ENCODE measurements at places on chromosomes 2 and 18.
A peak's percentile ranks its signal among the peaks of the same experiment; 100 is the strongest.

- DNase-seq: no peak
Measured at GRCh38 chr2:233256048-233256447, 4.6 kb downstream of the ATG16L1 start.

DNA sequence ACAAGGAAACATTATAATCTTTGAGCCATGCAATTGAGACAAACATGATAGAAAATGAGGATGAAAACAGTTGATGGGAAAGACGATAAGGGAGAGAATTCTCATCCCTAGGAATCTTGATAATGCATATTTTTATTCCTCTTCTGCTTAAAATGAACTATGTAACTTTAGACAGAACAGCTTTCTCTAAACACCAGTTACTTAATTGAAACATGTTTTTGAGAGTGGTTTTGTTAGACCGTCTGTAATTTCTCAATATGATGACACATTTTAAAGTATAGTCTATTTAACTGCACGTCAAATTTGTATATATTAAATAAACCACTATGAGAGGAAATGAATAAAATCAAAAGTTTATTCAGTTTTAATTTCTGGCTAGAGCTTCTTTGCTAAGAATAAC lies 1453.9 kb upstream of the NXPH2 start:
- no peak for DNase-seq

DNA sequence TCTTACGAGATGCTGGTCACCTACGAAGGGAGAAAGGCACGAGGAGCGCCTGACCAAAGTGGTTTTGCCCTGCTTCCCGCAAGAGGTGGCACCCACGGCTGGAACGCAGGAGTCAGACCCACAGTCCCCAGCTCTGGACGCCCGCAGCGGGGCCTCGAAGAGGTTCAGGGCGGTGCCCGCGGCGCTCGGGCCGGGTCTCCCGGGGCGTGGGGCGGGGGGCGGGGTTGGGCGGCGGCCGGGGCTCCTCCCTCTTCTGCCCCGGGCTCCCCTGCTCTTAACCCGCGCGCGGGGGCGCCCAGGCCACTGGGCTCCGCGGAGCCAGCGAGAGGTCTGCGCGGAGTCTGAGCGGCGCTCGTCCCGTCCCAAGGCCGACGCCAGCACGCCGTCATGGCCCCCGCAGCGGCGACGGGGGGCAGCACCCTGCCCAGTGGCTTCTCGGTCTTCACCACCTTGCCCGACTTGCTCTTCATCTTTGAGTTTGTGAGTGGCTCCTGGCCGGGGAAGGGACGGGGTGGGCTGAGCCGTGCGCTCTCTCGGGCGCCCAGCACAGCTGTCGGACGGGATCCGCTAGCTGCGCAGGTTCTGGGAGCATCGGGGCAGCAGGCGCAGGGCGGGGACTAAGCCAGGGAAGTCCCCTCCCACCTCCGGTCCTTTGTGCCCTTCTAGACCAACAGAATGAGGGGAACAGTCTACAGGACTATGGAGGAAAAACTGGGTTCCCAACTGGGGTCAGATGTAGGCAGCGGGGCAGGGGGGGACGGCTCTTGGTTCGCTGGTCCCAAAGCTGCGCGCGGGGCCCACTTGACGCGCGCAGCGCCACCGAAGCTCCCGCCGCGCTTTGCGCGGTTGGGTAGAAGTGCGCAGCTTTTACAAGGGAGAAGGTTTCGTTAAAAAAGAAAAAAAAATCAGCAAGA lies at the start of gene MAL:
Gene MAL, plus strand, starts transcription at position 303 of the 914 bp plus-strand sequence. Its CDS starts 85 bp downstream, at position 388.
- no peak for DNase-seq

DNA sequence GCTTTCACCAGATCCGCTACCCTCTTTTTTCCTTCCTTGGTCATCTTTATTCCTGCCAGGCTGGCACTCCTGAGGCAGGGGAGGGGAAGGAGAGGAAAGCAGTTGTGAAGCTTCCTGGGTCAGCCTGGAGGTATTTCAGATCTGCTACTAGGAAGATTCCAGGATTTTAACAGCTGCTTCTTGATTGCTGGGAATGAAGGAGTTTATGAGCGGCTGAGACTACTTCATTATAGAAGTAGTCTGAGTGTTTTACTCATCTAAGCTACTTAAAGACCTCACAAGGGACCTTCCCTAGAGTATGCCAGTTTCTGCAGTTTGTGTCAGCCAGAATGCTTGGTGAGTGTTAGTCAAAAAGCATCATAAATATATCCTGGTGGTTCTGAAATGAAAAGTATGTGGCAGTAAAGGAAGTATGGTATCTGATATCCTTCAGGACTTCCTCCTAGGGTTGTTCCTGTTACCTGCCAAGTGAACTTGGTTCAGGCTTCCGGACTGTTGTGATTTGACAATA lies 1.9 kb downstream of the TANC1 start:
- peak; percentile 34 for DNase-seq

DNA sequence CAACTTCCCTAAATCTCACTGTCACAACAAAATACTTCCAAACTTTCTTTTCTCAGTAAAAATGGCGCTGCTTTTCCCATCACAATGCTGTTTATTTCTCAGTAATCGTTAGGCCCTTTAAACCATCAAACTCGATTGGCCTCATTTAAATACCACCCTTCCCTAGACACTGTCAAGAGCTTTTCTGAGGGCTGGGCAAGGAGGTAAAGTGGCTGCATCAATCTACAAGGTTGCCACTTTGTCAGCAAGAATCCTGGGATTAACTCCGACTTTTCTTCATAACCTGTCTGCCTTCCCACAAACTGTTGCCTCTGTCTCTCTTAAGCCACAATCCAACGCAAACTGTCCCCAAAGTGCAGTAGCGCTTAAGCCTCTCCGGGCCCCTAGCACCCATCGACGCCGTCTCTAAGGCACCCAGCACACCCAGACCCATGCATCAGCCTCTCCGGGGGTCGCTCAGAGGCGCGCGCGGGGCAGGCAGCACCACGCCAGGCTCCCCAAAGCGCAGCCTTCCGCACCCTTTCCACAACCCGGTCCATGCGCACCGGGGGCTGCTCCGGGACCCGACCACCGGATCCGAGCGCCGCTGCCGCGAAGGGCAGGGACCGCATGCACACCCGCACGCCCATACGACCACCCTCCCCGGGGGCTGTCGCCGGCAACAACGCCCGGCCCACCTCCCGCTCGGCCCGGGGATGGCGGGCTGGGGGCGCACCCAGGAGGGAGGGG lies 683 bp downstream of the MBOAT2 start:
- DNase-seq: no peak

- DNase-seq: peak; percentile 88
Measured at GRCh38 chr2:120794716-120795115, 59.0 kb downstream of the GLI2 start.

DNA sequence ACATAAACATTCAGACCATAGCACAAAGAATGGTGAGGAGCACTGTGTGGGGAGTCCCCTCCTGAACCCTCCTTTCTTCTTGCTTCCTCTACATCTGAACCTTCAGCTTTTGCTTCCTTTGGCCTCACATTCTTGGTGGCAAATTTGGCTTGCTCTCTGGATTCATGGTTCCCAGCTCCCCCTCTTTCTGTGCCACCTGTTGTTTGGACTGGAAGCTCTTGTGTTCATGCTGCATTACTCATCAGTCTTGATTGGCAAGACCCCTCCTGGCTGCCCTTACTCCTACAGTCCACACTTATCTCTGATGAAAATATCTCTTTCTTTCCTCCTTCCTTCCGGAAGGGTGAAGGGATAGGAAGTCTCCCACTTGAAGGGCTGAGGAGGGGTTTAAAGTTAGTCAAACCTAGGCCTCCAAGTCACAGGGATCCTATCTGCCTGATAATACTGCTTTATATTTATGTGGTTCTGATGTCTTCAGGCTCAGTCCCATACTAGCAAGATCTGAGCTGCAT lies 70.0 kb downstream of the MYO3B start:
- DNase-seq: no peak

DNA sequence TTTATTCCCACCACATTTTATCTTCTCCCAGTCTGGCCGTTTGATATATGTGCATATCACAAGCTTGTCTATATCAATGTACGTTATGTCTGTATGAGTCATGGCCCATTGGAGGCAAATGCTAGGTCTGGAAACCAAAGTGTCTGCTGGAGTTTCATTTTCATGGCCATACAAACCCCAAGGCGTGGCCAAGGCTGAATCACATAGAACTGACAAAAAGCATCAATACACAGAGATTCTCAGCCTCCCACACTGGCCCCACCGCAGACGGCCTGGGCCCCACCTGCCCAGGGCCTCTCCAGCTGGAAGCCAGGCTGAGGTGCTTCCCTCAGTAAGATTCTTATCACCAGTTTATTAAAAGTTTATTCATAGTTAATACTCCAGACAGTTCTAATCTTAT lies 40.5 kb upstream of the SALL3 start:
- no peak for DNase-seq

DNA sequence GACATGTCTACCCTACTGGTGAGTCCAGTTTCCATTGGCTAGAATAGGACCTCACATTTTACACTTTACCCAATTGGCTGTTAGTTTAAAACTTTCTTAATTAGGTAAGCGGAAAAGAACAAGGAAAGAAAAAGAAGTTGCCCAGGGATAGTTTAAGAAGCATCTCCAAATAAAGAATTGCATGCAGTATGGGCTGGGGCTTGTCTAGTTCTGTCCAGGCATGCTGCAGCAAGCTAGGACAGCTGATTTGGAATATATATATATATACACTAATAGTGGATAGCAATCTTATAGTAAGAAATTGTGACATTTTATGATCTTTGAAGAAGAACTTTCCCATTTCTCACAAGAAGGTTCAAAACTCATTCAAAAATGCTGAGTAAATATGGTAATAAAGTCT lies 90.0 kb upstream of the ERBB4 start:
- DNase-seq: no peak

DNA sequence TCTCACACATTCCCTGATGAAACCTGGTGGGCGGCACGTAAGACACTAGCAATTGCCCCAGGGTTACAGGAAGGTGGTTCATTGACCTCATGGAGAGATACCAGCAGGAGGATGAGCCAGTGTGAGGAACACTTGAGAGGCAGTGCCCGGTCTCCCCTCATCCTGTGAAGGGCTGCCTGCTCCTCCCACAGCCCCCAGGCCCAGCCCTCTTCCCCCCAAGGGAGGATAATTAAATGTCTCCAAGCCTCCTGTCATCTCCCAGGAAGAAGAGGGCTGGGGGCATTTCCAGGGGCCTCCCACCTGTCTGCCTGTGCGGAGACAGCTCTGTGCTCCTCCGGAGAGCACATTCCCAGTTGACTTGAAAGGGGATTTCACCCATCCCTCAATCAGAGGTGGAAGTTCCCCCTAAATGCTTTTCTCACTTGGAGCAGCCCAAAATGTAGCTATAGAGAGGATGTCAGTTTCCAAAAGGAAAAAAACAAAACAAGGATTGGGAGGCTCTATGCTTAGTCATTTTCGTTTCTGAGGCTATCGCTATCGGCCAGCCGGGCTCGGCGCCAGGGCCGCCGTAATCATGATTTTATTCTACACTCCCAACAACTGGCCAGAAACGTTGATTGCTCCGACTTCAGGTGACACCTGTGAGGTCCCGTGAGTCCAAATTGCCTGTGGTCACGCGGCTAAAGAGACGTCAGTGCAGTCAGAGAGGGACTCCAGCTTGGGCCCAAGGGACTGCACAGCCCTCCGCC lies 7.1 kb downstream of the KCNF1 start:
- peak; percentile 3 for DNase-seq
